Fibroblast of skin of back (primary cell): ENCODE measurements at places on chromosomes 16 and 17.

- no peak for DNase-seq
Measured at GRCh38 chr16:80759419-80760162, 44.8 kb downstream of the CDYL2 start.

DNA sequence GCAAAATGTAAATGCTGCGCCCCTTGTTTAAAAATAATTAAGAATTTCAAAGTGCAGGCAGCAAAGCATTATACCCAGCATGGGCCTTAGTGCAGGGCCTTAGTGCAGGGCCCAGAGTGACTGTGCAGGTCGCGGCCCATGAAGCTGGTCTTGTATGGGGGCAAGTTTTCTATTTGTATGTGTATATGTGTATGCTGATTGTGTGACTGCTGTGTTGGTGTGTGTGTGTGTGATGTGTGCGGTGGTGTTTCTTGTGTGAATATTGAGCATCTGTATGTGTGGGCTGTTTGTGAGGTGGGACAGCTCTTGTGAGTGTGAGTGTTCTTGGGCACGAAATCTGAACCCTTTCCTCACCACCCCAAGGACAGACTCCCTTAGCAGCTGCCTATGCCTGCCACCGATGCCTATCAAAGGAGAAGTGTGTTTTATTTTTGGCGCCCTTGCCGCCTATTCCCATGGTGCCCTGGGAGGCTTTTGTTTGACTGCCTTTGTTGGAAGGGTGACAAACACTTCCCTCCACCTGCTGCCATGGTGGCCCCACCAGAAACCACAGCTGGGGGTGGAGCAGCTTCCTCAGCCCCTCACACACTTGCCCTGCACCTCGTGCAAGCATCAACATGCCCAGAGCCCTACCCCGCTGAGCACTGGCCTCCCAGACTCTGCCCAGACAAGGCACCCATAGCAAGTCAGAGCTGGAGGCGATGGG, 18.0 kb downstream of the CCR7 start:
- DNase-seq: no peak

GRCh38 chr16:24344784-24345183, 88.6 kb downstream of the CACNG3 start:
- DNase-seq: no peak

- no peak for DNase-seq
Measured at GRCh38 chr17:32757963-32758362, 119.0 kb downstream of the MYO1D start.

DNA sequence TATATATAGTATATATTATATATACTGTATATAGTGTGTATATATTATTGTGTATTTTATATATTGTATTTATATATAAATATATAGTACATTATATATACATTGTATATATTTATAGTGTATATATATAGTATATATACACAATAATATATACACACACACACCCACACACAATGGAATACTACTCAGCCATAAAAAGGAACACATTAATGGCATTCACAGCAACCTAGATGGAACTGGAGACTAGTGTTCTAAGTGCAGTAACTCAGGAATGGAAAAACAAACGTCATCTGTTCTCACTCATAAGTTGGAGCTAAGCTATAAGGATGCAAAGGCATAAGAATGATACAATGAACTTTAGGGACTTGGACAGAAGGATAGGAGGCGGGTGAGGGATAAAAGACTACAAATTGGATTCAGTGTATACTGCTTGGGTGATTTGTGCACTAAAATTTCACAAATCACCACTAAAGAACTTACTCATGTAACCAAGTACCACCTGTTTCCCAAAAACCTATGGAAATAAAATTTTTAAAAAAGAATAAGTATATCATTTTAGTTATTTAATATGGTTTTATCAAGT, 201.9 kb upstream of the CDH11 start:
- DNase-seq: no peak

GRCh38 chr16:55913716-55914115, 38.5 kb upstream of the CES5A start:
- no peak for DNase-seq

DNA sequence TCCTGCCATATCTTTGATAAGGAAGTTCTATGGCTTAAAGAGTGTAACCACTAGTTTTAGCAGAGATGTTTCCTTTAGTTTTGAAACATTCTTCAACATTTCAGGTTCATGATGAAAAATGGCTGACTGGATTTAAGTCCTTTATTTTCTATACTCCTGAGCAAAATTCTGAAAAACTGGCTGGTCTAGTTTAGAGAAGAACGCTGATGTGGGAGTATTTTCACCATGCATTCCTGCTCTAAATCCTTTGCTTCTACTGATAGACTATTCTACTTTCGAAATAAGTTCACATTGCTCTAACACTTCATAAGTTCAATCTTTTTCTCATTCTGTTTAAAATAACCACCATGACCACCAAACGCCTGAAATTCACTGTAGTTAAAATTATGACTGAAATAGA, 281.9 kb downstream of the FTO start:
- no peak for DNase-seq

DNA sequence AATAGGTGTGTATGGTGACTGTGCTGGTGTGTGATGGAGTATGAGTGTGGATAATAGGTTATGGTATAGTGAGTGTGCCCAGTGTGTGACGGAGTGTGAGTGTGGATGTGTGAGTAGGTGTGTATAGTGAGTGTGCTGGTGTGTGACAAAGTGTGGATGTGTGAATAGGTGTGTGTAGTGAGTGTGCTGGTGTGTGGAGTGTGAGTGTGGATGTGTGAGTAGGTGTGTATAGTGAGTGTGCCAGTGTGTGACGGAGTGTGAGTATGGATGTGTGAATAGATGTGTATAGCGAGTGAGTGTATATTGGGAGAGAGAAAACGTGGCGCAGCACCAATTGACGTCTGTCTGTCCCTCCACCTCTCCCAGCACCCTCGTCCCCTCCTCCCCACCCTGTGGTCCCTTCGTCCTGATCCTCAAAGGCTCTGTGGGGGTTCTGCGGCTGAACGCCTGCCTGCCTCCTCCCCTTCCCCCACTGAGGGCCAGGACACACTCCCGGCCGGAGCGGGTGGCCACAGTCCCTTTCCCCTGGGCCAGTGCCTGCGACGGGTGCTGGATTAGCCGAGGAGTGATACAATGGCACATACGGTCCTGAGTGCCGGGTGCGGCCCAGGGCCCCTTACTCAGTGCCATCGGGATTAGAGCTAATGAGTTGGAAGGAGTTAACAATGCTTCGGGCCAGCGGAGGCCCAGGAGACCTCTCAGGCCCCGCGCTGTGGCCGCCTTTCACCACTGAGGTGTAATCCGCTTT, 160.0 kb downstream of the MRM1 start:
- DNase-seq: no peak

GRCh38 chr17:78944956-78945355, 19.8 kb upstream of the TIMP2 start:
- no peak for DNase-seq

- peak; percentile 49 for DNase-seq
Measured at GRCh38 chr16:88337021-88337420, 45.7 kb upstream of the ZNF469 start.

DNA sequence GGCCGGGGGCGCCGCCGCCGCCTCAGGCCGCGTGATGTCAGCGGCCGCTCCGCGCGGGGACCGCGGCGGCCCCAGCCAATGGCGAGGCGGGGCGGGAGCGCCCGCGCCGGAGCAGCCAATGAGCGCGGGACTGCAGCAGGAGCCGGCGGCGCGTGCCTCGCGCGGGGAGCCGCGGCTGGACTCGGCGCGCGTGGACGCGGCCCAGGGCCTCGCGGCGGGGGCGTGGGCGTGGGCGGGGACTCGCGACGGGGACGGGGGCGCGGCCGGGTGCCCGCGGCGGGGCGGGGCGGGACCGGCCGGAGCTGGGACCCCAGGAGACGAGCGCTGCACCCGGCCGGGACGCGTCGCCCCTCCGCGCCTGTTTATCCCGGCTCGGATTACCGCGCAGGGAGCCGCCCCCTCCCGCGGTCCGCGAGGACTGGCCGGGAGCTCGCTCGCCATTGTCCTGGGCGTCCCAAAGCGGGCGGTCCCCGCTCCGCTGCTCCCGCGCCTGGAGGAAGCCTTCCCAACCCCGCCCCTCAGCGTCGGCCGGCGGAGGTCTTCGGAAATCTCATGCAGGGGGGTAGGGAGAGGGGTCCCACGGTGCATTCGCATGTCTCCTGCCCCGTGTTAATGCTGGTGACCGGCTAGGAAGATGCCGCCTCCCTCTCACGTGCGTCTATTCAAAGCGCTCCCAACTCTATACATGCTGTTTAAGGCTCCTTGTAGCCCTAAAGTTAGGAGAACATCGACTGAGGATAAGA, at the start of gene RNF157:
TSS of gene RNF157 (minus strand) at position 33 of the 743 bp plus-strand sequence. CDS start 253 bp downstream, outside the sequence.
- DNase-seq: peak; percentile 49

DNA sequence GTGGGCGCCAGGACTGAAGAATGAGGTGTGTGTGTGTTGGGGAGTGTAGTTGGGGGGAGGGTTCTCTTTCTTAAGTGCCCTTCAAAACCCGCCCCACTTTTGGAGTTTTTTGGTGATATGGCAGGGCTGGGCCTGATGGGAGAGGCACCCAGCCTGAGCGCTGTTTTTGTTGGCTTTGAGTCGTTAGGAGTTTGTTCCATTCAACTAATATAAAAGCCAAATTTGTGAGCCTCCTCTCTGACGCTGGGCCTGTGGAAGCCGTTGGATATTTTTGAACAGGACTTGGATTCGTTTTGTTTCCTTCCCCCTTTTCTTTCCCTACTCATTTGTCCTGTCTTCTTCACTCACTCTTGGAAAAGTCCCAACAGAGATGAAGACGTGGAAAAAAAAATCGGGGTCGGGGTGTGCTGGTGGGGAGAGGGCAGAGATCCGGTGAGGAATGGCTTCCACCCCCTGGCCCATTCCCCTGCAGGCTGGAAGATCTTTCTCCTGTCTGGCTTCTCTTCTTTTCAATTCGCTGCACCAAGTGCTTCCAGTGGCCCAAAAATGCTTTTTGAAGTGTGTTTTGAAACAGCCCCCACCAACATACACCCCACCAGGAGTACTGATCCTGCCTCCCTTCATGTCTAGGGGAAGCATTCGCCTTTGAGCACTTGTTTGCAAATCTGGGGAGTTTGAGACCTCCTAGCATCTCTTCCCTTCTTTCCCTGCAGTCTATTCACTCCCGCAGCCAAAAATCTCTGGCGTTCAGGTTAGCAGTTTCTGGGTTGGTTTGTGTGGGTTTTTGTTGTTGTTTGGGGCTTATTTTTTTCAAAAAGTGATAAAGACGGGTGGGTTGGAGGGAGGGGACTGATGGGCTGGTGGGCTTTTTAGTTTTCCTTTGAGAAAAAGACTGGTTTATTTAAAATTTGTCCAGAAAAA, 2.6 kb downstream of the FZD2 start:
- no peak for DNase-seq
